Stimulated activated CD8-positive, alpha-beta memory T cell treated with anti-CD3 and anti-CD28 coated beads, Interleukin-4, amount 100 ng/mL, for 1 hour (primary cell): ENCODE measurements at places on chromosomes 7 and 10.
A peak's percentile ranks its signal among the peaks of the same experiment; 100 is the strongest.

DNA sequence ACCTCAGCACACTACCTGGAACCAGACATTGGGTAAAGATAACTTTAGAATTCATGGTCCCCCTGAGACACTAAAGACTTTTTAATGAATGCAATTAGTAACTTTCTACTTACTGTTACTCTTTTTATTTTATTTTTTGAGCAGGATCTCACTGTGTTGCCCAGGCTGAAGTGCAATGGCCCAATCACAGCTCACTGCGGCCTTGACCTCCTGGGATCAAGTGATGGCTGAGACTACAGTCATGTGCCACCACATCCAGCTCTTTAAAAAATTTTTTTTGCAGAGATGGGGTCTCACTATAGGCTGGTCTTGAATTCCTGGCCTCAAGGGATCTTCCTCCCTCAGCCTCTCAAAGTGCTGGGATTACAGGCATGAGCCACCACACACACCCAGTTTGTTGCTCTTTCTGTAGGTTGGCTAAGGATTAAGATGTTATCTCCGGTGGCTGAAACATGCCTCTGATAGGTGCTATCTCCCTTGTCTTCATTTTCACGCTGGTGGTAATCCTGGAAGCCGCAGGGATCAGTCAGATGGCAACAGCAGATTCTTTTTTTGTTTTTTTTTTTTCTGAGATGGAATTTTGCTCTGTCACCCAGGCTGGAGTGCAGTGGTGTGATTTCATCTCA lies 128.3 kb downstream of the TCF7L2 start:
- DNase-seq: no peak

- DNase-seq: no peak
Measured at GRCh38 chr7:27173956-27174873, at the start of gene HOXA10. Gene HOXA10, minus strand, starts transcription at chr7:27174320. Its CDS starts 14 bp downstream, at chr7:27174306.

DNA sequence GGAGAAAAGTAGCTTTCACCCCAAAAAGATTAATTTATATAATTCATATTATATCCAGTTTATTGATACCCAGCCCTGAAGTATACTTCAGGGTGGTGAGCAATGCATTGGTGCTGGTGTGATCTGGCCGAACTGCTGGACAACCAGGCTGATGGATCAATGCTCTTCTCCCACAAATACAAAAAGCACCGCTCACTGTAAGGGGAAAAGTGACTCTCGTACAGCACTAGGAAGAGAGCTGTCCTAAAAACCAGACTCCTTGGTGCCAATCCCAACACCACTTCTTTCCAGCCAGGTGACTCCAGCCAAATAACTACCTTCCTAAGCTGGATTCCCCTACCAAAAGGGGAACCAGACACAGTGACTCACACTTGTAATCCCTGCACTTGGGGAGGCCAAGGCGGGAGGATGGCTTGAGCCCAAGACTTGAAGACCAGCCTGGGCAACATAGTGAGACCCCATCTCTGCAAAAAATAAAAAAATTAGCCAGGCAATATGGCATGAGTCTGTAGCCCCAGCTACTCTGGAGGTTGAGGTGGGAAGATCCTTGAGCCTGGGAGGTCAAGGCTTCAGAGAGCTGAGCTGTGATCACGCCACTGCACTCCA lies 13.1 kb upstream of the TNPO3 start:
- DNase-seq: no peak

DNA sequence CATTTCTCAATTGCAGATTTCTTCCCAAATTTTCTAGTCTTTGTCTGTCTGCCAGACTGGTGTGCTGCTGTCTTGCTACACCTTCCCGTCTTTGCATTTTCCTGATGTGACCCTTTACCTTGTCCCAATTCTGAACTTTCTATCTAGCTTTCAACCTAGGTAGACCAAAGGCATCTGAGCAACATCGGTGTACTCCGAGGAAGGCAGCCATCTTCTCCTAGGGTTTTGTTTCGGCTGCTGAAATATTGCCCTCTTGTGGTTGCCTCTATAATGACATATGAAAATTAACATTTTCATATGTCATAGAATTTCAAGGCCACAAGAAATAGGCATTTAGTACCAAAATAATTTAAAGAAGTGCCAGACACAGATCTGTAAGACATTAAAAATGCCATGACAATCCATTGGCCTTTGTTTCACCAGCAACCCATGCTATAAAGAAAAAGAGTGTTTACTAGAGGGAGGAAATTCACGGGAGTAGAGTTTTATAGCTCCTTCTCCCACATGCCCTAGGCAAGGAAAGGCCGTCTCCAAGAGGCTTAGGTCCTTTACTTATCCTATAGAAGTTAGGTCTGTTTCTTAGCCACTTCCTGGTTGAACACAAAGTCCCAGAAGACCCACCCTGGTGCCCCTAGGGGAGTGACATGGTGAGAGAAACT lies 23.4 kb downstream of the OR9A2 start:
- DNase-seq: no peak

DNA sequence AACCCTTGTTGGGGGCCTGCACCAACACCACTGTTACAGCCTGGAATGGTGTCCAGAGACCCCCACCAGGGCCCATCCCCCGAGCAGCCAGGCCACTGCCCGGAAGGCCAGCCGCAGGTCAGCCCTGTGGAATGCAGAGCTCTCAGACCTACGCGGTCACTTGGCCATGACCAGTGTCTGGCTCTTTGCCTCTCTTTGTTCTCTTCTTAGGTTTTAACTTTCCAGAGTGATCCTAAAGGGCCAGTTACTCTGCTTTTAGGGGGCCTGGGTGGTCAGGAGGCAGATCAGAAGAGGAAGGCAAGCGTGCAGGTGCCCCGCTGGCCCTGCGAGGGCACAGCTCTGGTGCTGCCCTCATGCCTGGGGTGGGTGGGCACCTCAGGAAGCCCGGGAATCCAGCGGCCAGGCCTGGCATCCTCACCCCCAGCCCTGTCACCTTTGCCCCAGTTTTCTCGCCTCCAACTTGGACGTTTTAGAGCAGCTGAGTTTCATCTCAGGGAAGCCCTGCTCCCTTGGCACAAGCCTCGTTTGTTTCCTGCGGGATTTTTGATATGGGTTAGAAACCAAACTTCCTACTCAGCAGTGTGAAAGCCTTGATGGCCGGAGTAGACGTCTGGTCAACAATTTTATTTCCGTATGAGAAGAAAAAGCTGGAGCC lies 62.5 kb upstream of the CHST15 start:
- no peak for DNase-seq

DNA sequence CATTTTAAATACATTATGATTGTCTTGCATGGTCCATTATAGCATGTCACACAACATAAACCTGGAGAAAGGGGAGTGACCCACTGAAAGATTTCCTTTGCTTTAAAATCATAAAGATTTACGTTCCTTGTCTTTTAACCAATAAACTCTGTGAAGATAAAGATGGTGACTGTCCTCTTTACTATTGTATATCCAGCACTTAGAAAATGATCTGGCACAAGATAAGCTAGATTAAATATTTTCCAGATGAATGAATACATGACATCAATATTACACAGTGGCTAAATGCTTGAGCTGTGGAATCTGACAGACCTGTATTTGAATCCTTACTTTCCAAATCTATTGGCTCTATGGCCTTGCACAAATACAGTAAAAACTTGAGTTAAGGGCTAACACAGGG lies 938.4 kb downstream of the SORCS1 start:
- no peak for DNase-seq

DNA sequence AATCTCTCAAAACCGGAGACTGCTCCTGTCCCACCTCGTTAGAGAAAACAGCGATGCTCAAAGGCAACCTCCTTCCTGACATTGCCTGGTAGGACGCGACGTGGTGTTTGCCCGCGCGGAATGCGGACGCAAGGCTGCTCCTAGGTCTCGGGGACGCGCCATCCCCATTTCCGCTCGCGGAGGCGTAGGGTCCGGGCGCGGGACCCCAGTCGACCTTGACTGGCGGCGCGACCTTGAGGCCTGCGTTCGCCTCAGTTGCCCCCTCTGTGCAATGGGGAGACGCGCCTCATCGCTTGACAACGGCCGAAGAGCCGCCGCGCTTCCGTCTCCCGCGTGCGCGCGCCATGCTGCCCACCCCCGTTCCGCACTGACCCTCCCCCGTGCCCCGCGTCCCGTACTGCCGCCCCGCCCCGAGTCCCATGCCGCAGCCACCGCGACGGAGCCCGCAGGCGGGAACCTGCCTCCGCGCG lies 412 bp upstream of the PPIA start:
- DNase-seq: no peak

DNA sequence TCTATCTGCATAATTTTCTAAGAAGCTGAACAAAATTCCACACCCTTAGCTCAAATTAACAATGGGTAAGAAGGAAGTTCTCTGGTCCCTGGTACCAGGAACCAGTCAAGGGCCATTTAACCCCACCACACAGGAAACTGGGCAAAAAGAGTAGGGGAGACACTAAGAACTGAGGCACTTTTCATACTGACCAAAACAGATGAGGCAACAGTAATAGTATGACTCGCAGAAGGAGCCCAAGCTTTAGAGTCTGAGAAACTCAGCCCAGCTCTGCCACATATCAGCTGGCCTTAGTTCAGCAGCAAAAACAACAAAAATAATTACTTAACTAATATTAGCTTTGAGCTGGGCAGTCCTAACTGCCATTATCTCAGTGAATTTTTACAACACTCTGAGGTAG lies 221.2 kb downstream of the FAM107B start:
- DNase-seq: no peak

- no peak for DNase-seq
Measured at GRCh38 chr7:38574086-38574485, 57.1 kb downstream of the AMPH start.

- DNase-seq: no peak
Measured at GRCh38 chr7:27947586-27948278, 207.8 kb downstream of the TAX1BP1 start.

DNA sequence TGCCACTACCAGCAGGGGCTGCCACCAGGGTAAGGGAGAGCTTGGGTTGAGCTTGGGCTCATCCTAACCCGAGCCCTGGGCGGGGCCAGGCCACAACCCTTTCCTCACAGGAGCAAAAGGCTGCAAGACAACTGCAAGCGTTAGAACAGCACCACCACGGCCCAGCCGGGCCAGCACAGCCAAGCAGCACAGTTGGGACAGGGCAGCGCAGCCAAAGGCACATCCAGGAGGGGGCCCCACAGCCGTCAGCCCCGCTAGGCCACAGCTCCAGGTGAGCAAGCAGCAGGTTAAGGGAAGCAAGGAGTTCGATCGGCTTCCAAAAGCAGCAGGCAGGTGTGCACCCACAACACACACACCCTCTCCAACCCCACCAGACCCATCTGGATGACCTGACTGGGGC lies 7.0 kb upstream of the NDST2 start:
- no peak for DNase-seq

DNA sequence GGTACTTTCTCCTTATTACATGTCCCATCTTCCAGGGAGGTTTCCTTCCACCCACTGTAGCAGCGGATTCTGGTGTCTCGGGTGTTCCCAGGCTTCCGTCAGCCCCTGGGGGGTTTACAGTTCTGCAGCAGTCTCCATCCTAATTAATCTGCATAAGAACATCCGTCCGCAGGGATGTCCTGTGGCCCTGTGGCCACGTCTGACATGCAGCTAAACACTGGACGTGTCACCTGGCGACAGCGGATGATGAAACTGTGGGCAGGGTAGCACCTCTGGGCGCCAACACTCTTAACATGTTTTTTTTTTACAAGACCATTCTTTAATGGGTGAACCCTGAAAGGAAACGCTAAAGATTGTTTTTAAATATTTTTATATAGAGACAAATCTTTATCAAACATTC lies 58.2 kb downstream of the DIP2C start:
- no peak for DNase-seq

- peak; percentile 2 for DNase-seq
Measured at GRCh38 chr7:155644971-155645509, 579 bp downstream of the RBM33 start.

DNA sequence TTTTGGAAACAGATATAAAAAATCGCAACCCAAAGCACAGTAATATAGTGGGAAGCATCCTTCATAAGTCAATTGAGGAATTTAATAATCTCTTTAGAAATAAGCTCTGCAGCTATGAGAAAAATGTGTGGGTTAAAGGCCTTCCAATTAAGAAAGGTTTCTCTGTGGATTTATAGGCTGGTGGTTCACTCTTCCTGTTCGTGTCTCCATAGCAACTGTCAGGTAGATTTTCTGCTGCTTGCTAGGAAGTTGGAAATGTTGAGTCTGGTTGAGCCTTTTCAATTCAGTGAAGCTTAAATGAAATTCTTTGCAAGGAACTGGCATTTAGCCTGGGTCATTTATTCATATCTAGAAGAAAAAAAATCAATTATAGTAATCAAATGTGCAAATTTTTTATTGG lies 652.8 kb upstream of the CELF2 start:
- DNase-seq: no peak
